ENCODE measurements at places on chromosomes 5 and 9.

- DNase-seq: no peak
Measured at GRCh38 chr5:39064450-39064849, 9.7 kb downstream of the RICTOR start.

DNA sequence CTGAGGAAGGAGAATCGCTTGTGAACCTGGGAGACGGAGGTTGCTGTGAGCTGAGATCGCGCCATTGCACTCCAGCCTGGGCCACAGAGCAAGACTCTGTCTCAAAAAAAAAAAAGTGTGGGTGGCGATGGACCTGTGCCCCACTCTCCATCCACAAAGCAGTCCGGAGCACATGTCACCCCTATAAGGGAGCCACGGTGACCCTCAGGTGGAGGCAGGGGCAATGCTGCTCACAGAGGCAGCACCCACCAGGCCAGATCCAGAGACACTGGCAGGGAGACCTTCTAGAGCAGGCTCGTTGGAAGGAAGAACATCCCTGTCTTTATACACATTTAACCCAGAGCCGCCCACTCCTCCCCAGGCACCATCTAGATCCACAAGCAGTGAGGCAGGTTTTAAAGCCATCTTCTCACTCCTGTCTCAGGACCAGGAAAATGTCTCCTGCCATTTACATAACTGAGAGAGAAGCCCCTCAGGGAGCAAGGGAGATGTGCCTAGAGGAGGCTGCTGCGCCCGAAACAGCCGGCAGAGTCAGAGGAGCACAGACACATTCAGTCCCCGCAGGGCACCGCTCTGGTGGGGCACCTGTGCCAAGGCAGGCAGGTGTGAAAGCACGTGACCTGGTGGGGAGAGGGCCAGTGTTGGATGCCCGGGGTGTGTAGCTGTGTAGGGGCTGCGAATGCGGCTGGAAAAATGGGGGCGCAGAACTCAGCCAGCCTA, 31.6 kb upstream of the ADAMTS2 start:
- DNase-seq: no peak

GRCh38 chr9:34601937-34602573, 9.8 kb downstream of the RPP25L start:
- no peak for DNase-seq

GRCh38 chr5:134524826-134525682, at the start of gene JADE2:
TSS of gene JADE2 (plus strand) at chr5:134525670. CDS start at chr5:134535858, 10,188 bp downstream.
- no peak for DNase-seq

DNA sequence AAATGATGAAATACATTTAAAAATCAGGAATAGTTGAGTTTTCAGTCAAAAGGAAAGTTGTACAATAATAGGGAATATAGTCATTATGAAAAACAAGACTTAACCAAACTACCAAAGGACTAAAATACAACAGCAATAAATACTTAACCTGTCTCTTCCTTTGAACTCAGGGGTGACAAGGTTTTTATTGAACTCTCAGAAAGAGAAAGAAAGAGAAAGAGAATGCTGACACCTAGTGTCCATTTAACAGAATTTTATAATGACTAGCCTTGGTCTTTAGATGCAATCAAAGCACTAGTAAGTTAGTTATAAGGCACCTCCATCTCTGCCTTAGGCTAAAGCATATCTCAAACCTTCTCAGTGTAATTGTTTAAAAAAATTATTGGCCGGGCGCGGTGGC, 47.5 kb downstream of the UIMC1 start:
- DNase-seq: no peak

GRCh38 chr9:106745457-106745856, 117.5 kb upstream of the ZNF462 start:
- DNase-seq: no peak

- no peak for DNase-seq
Measured at GRCh38 chr5:1382248-1382700, 37.4 kb upstream of the CLPTM1L start.

DNA sequence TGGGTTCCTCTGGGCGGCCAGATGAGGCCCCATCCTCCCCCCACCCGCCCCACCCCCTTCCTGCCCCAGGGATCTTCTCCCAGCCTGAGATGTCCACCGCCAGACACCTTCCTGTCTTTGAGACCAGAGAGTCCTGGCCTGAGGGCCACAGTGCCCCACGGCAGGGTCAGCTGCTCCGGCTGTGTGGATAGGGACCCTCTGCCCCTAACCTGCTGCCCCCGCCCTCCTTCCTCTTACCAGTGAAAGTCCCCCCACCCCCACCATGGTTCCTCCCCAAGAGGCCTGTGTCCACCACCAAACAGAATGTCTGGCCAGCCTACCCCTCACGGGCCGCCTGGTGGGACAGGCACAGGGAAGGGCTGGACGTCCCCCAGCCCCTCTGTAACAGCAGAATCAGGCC, 43.0 kb upstream of the UBAC1 start:
- no peak for DNase-seq

DNA sequence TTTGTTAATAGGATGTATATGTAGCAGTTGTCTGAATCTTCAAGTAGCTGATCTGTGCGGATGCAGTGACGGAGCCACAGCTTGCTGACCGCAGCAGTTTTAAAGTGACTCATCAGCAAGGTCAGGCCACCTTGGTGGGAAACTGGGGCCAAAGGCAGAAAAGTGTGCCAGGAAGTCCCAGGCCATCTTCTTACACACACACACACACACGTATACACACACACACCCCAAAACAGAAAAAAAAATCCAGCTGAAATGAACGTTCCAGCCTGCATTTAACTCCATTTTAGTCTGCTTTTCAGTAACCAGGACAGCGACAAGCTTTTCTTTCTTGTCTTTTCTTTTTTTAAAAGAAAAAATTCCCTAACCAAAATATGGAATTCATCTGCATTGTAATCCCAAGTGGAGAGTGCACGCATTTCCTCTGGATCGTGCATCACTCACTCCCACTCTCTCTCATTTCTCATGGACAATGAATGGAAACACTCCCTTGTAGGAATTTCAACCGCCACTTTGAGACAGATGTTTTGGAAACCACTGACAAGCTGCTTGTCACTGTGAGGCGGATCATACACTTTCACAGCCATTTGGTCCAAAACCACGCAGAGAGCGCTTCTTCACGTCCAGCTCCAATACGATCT, 103.9 kb downstream of the LHFPL2 start:
- no peak for DNase-seq

DNA sequence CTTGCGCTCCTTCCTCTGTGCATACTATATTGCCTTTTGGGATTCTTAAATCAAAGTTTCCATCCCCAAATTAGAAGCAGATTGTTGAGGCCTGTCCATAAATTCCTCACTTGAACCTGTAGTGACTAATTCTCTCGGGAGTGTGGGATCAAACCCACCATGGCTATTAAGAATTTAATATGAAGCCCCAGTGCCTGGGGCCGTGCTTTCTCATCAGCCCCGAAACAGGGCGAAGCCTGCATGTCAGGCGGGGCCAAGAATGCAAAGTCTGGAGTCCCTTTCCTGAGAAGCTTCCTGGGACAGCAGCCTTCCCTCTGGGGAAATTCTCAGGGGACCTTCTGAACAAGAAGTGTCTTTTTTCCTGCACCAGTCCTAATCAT, 29.3 kb upstream of the FAT2 start:
- no peak for DNase-seq

- no peak for DNase-seq
Measured at GRCh38 chr9:136996361-136997292, at the start of gene CLIC3. TSS of gene CLIC3 (minus strand) at chr9:136996568. CDS start at chr9:136996543, 25 bp downstream.

DNA sequence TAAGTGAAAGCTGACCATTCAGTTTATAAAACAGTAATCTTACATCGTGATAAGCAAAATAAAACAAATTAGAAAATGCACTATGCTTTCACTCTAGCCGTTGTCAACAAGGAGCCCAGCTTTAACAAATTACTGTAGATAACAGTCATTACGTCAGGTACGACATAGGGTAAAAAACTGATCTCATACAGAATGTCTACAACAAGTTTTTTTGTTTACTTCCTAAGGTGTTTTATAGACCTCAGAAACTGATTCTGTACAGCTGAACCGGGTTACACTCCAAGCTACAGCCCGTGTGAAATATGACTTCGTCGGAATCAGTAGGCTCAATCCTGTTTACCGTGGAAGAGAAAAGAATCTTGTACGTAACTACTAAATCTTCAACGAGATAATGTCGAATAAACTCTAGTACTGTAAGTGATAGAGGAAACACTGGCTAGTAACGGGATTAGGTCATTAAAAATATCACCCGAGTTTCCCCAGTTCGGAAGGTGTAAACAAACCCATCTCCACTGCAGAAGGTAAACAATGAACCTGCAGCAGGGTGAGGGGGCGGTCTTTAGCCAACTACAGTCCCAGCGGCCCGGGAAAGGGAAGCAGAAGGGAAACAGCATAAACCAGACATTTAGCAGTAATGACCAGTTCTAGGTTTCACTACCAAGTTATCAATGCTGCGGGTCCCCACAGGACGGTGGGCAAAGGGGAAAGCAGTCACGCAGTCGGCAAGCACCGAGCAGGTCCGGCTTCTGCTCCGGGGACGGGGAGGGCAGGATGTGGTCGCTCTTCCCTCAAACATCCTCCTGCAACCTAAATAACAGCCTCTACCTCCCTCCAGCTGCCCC, 1.1 kb downstream of the RICTOR start:
- DNase-seq: no peak

DNA sequence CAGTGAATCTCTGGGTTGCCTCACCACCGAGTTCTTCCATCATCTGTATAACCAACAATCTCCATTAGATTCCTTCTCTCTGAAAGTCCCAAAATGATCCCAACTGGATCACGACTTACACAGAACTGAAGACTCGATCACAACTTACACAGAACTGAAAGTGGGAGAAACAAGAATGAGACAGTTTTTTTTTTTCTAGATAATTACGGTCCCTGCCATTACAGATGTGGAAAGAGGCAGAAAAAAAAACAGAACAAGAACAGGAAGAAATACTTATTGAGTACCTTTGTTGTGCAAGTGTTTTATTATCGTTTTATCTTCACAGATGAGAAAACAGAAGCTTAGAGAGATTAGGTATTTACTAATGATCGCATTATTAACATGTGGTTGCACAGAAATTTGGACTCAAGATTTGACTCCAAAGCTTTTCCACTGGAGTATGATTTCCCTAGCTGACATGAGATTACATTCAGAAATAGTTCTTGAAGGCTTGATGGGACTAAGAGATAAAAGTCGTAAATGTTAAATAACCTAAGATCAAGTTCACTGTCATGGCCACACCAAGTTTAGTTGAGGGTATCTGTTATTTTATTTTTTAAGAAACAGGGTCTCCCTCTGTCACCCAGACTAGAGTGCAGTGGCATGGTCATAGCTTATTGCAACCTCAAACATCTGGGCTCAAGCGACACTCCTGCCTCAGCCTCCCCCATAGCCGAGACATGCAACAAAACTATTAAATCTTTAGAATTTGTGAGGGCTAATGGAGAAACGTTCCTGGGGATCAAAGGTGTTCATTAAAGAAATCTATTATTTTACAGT, 8.9 kb downstream of the PLK2 start:
- no peak for DNase-seq

DNA sequence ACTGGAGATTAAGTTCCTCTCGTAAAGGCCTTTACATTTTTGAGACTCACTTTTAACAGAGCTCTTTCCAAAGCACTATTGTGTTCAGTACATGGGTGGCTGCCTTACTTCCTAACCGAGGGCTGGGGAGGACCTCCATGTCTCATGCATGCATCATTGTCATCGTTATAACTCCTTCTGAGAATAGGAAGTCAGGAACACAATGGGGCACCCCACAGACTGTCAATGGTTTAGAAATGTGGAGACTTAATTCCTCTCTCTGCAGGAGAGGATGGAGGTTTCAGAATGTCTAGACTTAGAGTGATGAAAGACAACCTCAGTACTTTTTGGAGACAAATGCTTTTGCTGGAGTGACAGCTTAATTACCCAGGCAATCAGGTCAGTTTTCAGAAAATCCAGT, 83.9 kb downstream of the PRLR start:
- no peak for DNase-seq

DNA sequence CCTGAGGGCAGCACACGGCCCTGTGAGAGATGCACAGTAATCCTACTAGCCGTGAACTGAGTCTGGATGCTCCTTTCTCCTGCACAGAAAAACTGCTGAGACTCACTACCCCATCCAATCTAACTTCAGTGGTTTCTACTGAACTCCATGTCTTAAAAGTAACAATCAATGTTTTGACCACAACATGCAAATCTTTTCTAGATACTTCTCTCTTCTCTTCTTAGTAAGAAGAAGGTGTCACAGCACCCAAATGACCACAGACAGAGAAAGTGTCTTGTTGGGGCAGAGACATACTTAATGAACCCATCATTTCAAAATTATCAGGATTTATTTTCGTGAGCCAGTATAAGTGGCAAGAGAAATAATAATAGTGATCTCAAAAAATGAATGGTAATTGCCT, 285.8 kb upstream of the MEF2C start:
- no peak for DNase-seq

GRCh38 chr9:27126670-27127069, 17.6 kb downstream of the TEK start:
- no peak for DNase-seq

GRCh38 chr9:138077898-138078540, 200.4 kb downstream of the CACNA1B start:
- no peak for DNase-seq

DNA sequence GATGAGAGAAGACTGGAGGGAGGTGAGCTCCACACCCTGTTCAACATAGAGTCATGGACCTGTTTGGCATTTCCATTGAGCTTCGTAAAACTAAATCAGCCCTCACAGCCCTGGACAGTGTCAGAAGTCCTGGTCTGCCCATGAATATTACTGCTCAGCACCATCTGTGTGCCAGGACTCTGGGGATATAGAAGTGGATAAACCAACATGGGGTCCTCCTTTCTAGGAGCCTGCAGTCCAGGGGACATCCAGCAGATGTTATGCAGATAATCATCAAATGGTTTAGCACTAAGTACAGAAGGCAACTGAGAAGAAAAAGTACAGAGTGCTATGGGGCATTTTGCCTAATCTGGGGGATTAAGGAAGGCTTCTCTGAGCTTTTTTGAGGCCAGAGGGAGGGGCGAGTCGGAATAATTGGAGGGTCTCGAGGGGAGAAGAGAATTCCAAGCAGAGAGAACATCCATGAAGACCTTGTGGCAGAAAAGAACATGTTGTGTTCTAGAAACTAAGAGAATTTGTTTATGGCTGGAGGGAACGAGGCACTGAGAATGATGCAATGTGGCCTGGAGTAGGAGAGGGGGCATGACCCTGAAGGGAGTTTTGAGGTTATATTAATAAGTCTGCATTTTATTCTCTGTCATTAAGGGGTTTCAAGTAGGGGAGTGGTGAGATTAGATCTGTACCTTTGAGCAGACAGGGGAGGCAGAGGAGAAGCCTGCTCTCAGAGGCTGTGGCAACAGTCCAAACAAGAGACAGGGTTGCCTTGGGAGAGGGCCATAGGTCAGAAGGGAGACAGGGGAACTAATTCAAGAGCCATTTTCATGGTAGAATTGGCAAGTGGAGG, 63.5 kb upstream of the SLC2A8 start:
- no peak for DNase-seq

DNA sequence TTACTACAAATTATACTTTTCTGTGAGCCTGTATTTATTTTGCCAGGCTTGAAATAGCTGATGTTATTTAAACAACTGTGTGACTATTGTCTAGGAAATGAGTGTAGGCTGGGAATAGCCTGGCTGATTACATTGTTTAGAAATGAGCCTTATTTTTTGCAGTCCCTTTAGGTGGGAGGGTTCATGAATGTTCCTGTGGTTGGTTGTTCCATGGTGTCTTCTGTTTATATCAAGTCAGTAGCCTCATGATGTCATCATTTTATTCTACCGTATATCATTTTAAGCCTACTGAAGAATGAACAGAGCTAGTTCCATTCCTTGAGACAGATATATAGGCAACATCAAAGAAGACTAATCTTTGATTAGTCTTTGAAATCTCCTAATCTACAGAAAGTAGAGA, 53.1 kb downstream of the MAP1B start:
- no peak for DNase-seq

GRCh38 chr9:4022435-4023067, 277.3 kb downstream of the GLIS3 start:
- DNase-seq: no peak
